ENCODE measurements at places on chromosomes 4 and X. TPM values are rescaled to one million over a fixed set of nuclear protein-coding genes. Genes with fewer than 3 reads are reported as not detected.

DNA sequence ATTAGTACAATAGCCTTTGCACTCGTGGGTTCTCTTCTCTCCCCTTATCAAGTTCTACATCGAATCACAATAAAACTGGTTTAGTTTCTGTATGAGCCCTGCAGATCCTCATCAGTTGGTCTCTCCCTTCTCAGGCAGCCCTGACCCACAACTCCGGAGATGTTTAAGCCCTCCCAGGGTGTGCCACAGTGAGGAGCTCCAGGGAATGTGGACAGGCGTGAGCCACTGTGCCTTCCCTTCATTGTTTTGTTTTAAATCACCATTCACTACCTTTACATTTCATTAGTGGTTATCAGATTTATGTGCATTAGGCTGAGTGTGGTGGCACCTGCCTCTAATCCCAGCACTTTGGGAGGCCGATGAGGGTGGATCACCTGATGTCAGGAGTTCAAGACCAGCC is 133.2 kb downstream of the LARP7 start:
- DNase-seq: no peak

DNA sequence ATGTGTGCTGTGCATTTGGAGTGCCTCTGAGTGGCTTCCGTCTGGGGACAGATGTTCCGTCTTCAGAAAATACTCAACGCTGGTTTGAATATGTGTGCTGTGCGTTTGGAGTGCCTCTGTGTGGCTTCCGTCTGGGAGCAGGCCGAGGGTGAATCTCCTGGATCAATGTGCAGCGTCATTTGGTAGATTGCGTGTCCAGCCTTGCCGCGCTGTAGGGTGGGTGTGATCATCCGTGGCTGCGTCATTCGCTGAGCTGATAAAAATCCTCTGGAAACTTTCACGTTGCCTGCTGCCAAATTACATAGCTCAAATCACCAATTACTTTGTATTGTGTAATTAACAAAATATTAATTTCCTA is 12.1 kb downstream of the UVSSA start:
- no peak for DNase-seq

GRCh38 chr4:22389240-22389870 is 126.5 kb downstream of the ADGRA3 start:
- DNase-seq: peak; percentile 53

GRCh38 chr4:156677131-156677531 is 294.5 kb downstream of the PDGFC start:
- DNase-seq: no peak

GRCh38 chrX:84724576-84724975 is 222.3 kb upstream of the HDX start:
- DNase-seq: no peak

- no peak for DNase-seq
These were observed 38.5 kb downstream of the TRMT44 start for GRCh38 chr4:8478801-8479744.

Gene PABPC4L
- total RNA-seq: 0.19 TPM

Gene ZDHHC15
- total RNA-seq: 0.60 TPM

Gene GPR173
- total RNA-seq: 0.87 TPM

Measured in pancreas (tissue), 10 donors.